NB4 (cell line): ENCODE measurements at places on chromosomes 12 and 14.

- no peak for DNase-seq
Observed at GRCh38 chr12:98372340-98373024, 142.9 kb upstream of the TMPO start.

GRCh38 chr14:101839236-101839635 lies 77.7 kb downstream of the PPP2R5C start:
- DNase-seq, result no peak

DNA sequence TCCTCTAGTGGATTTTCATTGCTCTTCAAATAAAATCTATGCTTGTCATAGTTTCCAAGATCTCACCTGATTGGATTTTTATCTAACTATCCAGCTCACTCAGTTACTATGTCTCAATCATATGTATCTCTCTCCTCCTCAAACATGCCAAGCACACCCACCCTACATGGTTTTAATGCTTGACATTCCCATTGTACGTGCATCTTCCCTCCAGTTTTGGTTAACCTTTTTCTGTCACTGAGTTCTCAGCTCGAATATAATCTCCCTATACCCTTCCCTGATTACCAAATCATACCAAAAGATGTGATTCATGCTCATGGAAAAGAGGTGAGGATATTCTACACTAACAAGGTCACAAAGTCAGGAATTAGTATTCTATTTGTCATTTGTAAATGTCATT lies 12.0 kb upstream of the PTPRQ start:
- no peak for DNase-seq

- peak; percentile 84 for DNase-seq
Observed at GRCh38 chr12:118714051-118714460, 267.3 kb upstream of the SRRM4 start.

GRCh38 chr12:119178544-119179334 lies at the start of gene HSPB8:
TSS of gene HSPB8 (plus strand) at chr12:119178931. CDS start at chr12:119179313, 382 bp downstream.
- DNase-seq, result no peak

DNA sequence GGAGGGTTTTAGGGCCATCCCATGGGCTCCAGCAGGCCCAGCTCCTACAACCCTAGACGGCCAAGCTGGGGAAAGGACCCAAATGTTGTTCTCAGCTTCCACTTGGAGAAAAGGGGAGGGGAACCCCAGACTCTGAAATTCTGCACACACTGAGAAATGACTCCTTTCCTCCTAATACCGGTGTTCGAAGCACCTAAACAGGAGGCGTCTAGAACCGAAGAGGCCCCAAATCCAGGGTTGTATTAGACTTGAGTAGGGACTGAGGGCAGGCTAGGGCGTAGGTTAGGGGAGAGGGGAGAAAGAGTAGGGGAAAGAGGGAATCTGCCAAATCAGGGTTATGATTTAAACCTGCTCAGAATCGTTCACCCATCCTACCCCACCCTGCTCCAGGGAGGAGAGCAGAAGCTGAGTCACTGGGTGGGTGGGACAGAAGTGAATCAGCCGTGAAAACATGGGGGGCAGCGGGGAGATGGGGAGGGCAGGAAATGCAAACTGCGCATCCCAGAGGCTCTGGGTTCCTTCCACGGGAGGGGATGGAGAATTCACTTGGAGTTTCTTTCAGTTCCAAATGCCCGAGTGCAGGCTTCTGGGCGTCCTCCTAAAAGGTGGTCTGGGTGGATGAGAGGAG lies 1.0 kb downstream of the IGFBP6 start:
- no peak for DNase-seq

- no peak for DNase-seq
Observed at GRCh38 chr14:89660166-89660565, 243.1 kb upstream of the FOXN3 start.

- no peak for DNase-seq
Observed at GRCh38 chr12:110896559-110896958, 23.8 kb downstream of the MYL2 start.

GRCh38 chr14:50116966-50117365 lies 594 bp upstream of the VCPKMT start:
- DNase-seq, result no peak

- DNase-seq, result peak; percentile 35
Observed at GRCh38 chr12:68113644-68114043, 45.9 kb downstream of the IFNG start.

DNA sequence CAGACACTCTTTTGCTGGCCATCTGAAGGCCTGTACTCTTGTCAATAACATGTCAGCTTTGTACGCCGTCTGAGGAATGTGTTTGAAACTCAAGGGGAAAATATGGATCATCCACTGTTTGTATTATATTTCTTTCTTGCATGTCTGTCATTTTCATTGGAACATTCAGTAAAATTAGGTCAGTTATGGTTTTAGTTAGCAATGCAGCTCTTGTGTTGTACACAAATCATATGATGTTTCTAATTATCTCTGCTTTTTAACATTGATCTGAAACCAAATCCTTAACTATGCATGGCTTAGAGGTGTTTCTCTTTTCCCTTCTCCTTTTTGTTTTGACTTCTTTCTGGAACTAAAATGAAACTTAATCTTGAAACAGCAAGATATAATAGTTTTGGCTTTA lies 333.6 kb upstream of the PRICKLE1 start:
- DNase-seq, result no peak

DNA sequence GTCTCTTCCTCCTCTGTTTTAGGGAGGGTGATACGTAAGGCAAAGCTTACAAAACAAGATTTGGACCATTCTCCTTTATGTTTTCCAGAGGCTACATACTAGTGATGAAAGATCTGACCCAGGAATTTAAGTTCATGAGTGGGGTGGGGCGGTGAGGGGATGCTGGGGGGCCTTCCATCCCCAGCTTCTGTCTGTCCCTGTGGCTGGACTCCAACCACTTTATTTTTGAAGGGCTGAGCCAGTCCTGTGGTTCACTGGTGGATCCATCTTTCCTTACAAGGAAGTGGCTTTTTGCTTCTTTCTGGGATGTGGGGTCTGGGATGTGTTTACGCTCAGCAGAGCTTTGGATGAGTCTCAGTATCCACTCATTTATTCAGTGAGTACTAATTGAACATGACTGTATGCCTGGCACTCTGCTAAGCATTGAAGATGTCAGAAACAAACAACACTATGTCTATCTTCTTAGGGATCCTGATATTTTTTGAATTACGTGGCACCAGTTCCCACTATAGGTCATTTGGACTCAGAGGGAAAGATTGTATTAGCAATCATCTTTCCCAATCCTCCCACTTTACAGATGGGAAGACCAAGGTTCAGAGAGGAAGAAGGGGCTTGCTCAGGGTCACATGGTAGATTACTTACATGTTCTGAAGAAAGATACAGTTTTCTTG lies 291.8 kb upstream of the TBX3 start:
- no peak for DNase-seq
